KBM-7 (cell line): ENCODE measurements at places on chromosomes 7 and 10.

- no peak for DNase-seq
These were observed 683 bp upstream of the ENTPD7 start for GRCh38 chr10:99658622-99659030.

GRCh38 chr7:39461263-39461820 is 104.9 kb upstream of the YAE1 start:
- no peak for DNase-seq

DNA sequence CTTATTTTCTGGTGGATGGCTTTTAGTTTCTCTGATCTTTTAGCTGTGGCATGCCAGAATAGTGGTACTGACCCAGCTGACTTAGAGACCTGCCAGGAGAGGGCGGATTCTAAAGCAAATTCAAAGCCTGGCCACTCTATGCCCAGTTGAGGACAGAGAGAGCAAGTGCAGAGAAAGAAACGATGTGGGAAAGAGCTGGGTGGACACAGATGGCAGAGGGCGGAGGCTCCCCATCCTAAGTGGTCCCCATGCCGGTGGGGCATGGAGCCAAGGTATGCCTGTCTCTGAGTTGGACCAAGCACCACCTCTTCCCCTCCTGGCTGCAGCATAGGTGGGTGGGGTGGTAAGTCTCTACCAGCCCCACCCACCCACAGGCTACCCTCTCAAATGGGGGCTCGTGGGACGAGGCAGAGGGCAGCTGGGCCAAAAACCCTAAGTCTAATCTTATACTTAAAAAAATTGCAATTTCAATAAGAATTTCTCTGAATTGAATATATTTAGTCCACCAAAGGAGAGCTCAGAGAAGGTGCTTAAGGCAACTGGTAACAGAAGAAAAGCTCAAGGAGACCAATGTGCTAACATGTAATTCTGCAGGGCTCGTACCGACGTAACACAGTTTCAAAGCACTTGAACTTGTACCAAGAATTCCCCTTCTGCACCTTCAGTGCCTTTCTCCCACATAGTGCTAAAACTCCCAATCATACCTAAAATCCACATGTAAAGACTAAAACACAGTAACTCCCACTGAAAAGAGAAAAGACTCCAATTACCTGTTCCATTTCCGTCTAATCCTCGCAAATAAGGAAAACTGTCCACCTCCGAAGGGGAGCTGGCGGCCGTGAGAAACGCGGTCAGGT is 85.7 kb upstream of the NMT2 start:
- no peak for DNase-seq

GRCh38 chr7:17448479-17449423 is 150.3 kb downstream of the AHR start:
- no peak for DNase-seq

GRCh38 chr10:103098240-103098639 is 94.8 kb downstream of the NT5C2 start:
- DNase-seq = no peak

- DNase-seq = no peak
These were observed 59.6 kb upstream of the ZNF32 start for GRCh38 chr10:43708262-43708661.

- no peak for DNase-seq
These were observed 16.3 kb upstream of the HNRNPH3 start for GRCh38 chr10:68315582-68315981.

DNA sequence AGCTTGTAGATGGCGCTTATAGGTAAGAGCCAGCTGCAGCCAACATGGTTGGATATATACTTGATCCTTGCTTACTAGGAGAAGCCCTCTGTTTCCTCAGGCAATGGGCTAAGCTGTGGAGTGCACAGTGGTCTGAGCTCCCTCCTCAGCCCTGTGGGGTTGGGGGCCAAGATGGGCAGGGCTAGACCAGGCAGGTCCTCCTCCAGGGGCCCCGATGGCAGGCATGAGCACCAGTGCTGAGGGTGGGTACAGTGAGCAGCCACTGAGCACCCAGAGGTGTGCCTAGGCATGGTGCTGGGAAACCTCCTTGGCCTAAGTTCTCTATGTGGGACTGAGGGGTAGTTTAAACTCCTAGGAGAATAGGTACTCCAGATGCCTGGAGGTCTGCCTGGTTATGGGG is 680.2 kb downstream of the SUGCT start:
- DNase-seq = no peak

- DNase-seq = no peak
These were observed 20.3 kb upstream of the PPIA start for GRCh38 chr7:44776211-44776610.

GRCh38 chr7:117101026-117101425 is 147.7 kb downstream of the ST7 start:
- no peak for DNase-seq

DNA sequence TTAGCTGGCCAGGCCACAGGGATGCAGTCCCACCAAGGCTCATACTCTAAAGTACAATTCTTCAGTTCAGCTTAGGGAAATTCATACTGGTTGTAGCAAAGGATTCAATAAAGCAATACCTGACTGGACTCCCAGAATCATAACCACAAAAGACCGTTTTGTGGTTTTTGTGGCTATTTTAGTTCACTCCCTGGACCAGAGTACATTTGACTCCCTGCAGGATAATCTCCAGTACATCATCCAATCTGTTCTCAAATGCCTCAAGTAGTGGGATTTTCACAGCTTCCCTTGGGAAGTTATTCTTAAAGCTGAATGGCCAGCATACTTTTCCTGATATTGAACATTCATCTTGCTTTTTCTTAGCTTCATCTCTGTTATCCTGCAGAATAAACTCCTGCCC is 29.3 kb upstream of the YAE1 start:
- no peak for DNase-seq

GRCh38 chr10:59895629-59896116 is 10.7 kb downstream of the CCDC6 start:
- DNase-seq = no peak

DNA sequence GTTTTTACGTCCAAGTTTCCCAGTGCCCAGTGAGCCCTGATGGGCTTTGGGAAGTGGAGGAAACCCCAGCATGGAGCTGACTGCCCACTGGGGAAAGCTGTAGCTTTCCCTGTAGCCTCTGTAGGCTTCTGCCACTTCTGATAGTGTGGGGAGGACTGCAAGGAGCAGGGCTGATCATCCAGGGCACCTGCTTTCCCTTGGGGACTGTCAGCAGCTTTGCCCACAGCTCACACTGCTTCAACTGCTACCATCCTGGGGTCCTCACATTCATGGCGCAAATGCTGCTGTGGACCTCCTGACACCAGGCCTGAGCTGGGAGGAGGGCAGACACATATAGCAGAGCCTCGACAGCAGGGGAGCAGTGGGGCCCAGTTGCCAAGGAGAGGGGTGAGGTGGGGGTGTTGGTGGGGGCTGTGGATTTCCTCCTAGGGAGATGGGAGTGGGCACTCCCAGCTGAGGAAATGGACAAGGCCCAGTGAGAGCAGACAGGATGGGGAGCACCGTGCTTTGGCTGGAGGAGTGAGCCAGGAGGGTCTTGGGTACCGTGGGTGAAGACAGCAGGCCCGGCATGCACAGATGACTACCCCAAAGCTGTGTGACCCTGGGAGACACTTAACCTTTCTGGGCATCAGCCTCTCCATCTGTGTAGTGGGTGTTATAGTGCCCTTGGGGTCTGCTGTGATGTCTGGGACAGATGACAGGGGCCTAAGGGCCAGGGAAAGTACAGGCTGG is 16.2 kb downstream of the RAMP3 start:
- no peak for DNase-seq

DNA sequence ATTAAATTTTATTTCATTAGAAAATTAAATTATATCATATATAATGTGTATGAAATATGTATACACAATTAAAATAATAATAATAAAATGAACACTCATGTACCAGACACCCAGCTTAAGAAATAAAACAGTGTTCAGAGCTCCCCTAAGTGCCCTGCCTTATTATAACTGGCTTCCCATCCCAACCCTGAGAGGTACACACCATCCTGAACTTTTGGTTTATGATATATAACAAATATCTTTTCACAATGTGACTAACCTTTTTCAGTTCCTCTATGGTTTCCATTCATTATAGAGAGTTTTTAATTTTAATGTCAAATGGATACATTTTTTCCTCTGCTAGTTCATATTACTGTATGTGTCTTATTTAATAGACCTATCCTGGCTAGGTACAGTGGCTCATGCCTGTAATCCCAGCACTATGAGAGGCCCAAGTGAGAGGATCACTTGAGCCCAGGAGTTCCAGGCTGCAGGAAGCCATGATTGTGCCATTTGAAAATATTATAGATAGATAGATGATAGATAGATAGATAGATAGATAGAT is 24.0 kb upstream of the STEAP2 start:
- no peak for DNase-seq

GRCh38 chr10:4825868-4826791 is at the start of gene AKR1E2:
Gene AKR1E2, plus strand, starts transcription at chr10:4826207. Its CDS starts 118 bp downstream, at chr10:4826325.
- DNase-seq = peak; percentile 58

DNA sequence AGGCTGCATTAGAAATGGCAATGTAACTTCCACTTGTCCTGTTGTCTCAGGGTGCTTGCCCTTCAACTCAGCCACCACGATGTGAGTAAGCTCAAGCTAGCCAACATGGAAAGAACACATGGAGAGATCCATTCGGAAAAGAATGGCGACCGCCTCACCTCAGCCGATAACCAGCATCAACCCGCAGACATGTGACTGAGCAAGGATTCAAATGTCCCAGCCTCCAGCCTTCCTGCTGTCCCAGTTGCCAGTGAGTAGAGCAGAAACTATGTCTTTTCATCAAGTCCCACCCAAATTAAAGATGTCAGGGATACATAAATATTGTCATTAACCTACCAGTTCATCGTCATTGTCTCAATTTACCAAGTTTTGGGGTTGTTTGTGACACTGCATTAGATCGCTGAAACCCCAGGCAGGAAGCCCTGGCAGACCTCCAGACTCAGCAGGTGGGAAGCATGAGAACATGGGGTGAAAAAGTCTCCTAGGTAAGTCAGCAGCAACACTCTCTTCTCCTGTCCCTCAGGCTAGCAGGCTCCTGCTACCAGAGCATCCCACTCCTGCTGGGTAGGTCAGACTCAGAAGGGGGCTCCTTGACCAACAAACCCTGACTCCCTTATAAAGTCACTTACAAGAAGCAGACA is 67.0 kb downstream of the OSBPL3 start:
- no peak for DNase-seq

DNA sequence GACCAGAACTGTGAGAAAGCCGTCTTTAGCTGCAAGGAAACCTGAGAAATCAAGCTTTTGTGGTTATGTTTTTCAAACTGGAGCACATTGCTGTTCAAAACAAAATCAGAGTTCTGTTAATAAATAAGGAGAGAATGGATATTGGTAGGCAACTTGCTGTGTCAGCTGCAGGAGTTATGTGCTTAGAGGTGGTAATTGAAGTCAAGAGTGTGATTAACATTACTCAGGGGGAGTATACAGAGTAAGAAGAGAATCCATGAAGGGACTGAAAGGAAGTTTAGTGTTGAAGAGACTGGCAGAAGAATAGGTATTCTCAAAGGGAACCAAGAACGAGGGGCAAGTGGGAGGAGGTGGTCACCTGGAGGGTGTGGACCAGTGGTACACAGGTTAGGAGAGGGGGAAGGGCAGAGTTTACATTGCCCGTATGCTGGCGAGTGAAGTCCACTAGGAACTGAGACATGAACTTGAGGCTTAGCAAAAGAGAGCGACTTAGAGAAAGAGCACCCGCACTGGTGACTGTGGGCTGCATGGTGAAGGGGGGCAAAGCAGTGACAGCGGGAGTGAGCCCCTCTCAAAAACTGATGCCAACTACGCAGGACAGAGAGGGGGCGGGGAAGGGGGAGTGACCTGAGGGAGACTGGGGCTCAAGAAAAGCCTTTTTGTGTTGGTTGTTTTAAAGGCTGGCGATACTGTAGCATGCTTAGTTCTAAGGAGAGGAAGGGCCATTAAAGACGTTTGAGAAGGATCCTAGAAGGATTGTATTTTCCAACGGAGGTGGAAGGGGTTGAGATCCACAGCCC is 80.0 kb downstream of the SDK1 start:
- DNase-seq = no peak
